ENCODE measurements at places on chromosomes 13 and 19.

DNA sequence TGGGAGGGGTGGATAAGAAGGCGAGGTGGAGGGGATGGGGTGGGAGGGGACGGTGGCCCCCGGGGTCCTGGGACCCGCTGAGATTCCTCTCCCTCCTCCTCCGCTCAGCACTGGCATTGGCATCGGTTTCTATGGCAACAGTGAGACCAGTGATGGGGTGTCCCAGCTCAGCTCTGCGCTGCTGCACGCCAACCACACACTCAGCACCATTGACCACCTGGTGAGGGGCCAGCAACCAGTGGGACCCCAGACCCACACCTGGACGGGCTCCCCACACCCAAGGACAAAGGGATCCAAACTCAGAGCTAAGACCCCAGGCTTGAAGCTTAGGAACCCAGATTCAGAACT is 5.9 kb downstream of the TTYH1 start:
- no peak overlapping the region for H3K4me3 ChIP-seq
- peaks cover 12% of the 10 kb centered on the region for H3K27me3 ChIP-seq
- no peaks in the 10 kb centered on the region for H3K36me3 ChIP-seq
- DNase-seq, result no peak
- H3K27ac ChIP-seq, result no peak overlapping the region

GRCh38 chr13:112876305-112877000 is 92.6 kb upstream of the MCF2L start:
- H3K4me1 ChIP-seq, result no peaks in the 10 kb centered on the region
- H3K4me3 ChIP-seq, result no peak overlapping the region
- no peak overlapping the region for H3K27ac ChIP-seq
- no peaks in the 10 kb centered on the region for H3K27me3 ChIP-seq

GRCh38 chr13:20582026-20582425 is 15.1 kb downstream of the IFT88 start:
- no peak overlapping the region for H3K4me3 ChIP-seq
- no peaks in the 10 kb centered on the region for H3K36me3 ChIP-seq
- no peak for DNase-seq
- no peak overlapping the region for H3K27ac ChIP-seq
- H3K27me3 ChIP-seq, result no peaks in the 10 kb centered on the region
- H3K4me1 ChIP-seq, result no peaks in the 10 kb centered on the region

GRCh38 chr19:2334986-2335846 is 6.7 kb downstream of the SPPL2B start:
- no peak overlapping the region for H3K4me3 ChIP-seq
- H3K27me3 ChIP-seq, result no peaks in the 10 kb centered on the region
- no peak overlapping the region for H3K27ac ChIP-seq
- no peak for DNase-seq

DNA sequence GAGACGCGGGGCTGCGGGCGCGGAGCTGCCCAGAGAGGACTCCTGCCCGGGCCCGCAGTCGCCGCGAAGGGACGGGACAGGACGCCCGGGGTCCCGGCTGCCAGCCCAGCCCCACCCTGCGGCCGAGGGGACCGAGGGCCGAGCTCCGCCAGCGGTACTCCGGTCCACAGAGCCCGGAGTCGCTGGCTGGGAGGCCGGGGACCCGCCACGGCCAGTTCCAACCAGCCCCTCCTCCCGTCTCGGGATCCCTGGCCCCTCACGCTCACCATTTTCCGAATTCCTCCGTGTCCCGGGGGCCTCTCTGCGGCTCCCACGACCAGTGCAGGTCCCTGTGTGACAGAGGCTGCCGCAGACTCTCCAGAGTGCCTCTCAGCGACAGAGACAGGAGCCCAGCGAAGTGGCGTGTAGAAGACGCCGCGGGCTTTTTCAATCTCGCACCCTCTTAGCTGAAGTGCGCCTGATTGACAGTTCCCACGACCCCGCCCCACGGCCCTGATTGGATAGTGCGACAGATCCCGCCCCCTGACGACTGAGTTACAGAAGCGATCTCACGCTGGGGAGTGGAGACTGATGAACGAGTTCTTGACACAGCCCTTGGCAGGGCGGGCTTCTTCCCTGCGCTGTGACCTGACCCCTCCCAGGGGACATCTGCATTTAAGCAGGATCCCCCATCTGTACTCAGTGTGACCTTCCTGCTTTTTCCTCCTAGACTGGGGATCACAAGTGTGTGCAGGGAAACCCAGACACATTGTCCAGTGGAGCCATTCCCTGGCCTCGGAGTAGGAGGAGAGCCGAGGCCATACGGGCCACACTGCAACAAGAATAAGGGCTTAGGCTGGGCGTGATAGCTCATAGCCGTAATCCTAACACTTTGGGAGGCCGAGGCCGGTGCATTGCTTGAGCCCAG is 44.0 kb downstream of the ZNF823 start:
- H3K27ac ChIP-seq, result peak overlapping the region; percentile 23
- peak; percentile 87 for DNase-seq
- no peaks in the 10 kb centered on the region for H3K4me1 ChIP-seq
- no peaks in the 10 kb centered on the region for H3K36me3 ChIP-seq

DNA sequence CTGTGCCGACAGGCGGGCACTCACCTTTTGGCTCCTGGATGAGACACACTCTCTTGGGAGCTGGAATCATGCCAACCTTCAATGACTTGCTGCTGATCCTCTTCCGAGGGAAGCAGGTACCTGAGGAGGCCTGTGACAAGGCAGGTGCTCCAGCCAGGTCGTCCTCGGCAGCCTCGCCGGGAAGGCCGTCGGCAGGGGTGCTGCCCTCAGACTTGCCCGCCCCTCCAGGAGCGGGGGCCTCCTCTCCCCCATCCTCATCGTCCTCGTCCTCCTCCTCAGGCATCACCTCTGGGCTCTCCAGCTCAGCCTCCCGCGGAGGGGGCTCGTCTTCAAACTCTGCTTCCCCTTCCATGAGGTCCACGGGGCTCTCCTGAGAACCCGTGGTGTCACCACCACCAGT is 29.2 kb downstream of the SUGP2 start:
- H3K27ac ChIP-seq, result no peak overlapping the region
- no peak overlapping the region for H3K4me3 ChIP-seq
- no peaks in the 10 kb centered on the region for H3K27me3 ChIP-seq
- peaks cover 3% of the 10 kb centered on the region for H3K4me1 ChIP-seq
- DNase-seq, result no peak

DNA sequence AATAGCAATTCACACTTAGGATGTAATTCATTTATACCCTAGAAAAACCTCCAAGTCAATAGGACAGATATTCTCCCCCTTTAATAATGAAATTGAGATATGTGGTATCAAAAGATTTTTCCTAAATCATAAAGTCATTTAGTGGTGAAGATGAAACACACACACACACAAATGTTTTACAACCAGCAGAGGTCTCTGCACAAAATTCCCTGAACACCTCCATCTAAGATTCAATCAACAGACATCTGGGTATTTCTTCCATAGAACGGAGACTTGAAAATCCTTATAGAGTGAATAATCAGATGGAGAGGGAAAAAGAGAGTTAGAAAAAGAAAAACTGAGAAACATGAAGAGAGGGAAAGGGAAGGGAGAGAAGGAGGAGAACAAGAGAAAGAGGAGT is 52.8 kb downstream of the MYCBP2 start:
- no peak overlapping the region for H3K27ac ChIP-seq
- H3K4me1 ChIP-seq, result no peaks in the 10 kb centered on the region
- DNase-seq, result no peak

GRCh38 chr19:31174948-31175347 is 174.3 kb downstream of the TSHZ3 start:
- no peaks in the 10 kb centered on the region for H3K36me3 ChIP-seq
- no peak overlapping the region for H3K27ac ChIP-seq
- no peaks in the 10 kb centered on the region for H3K4me1 ChIP-seq
- peaks cover 2% of the 10 kb centered on the region for H3K27me3 ChIP-seq
- no peak overlapping the region for H3K4me3 ChIP-seq

GRCh38 chr13:42970824-42971690 is 21.0 kb downstream of the EPSTI1 start:
- H3K27me3 ChIP-seq, result no peaks in the 10 kb centered on the region
- H3K27ac ChIP-seq, result no peak overlapping the region
- no peak overlapping the region for H3K4me3 ChIP-seq
- H3K36me3 ChIP-seq, result no peaks in the 10 kb centered on the region

DNA sequence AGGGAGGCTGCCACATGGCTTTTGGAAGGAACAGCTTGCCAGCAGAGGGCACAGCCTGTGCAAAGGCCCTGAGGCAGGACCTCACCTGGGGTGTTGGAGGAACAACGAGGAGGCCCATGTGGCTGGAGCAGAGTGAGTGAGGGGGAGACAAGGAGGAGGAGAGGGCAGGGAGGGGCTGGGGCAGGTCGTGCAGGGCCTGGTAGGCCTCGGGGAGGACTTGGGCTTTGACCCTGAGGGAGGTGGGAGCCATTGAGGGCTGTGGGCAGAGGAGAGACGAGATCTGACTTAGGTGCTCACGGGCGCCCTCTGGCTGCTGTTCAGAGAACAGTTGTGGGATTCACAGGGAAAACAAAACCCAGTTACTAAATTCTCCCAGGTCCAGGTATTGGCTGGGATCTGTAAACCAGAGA is 25.2 kb downstream of the ZNRF4 start:
- peaks cover 9% of the 10 kb centered on the region for H3K27me3 ChIP-seq
- no peak overlapping the region for H3K4me3 ChIP-seq
- H3K27ac ChIP-seq, result no peak overlapping the region
- no peaks in the 10 kb centered on the region for H3K36me3 ChIP-seq

DNA sequence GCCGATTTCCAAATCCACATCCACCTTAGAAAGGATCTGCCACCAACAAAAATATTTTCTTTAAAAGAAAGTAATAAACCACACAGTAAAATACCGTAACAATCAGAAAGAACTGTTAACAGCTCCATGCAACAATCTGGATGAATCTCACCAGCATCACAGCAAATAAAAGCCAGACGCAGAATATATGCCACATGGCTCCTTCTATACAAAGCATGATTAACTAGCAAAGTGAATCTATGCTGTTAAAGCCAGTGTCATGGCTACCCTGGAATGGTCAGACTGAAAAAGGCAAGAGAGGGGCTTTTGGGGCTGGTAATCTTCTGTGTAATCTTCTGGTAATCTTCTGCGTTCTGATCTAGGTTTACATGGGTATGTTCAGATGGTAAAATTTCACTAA is 81.3 kb downstream of the SACS start:
- no peaks in the 10 kb centered on the region for H3K27me3 ChIP-seq
- peaks cover 21% of the 10 kb centered on the region for H3K36me3 ChIP-seq
- no peak overlapping the region for H3K27ac ChIP-seq

GRCh38 chr13:30743319-30744055 is 8.1 kb downstream of the ALOX5AP start:
- H3K4me3 ChIP-seq, result no peak overlapping the region
- H3K27ac ChIP-seq, result peak overlapping the region; percentile 26
- peaks cover 4% of the 10 kb centered on the region for H3K27me3 ChIP-seq
- peak; percentile 100 for DNase-seq
- H3K4me1 ChIP-seq, result peaks cover 22% of the 10 kb centered on the region

GRCh38 chr13:59424661-59425060 is 739.1 kb downstream of the DIAPH3 start:
- H3K27me3 ChIP-seq, result no peaks in the 10 kb centered on the region
- no peak overlapping the region for H3K4me3 ChIP-seq
- peaks cover 8% of the 10 kb centered on the region for H3K4me1 ChIP-seq
- H3K36me3 ChIP-seq, result no peaks in the 10 kb centered on the region

DNA sequence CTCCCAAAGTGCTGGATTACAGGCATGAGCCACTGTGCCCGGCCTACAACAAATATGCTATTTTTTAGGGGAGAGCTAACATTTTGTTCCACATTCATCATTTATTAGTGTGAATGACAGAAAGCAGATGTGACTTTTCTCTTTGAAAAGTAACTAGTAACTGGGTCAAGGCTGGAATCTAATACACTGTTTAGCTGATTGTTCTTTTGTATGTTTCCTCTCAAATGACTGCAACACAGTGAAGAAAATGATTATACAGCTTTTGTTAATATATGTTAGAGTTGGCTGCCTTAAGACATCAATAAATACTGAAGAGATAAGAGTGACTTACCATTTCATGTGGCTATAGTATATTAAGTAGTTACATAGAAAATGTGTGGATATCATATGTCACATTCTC is 27.0 kb downstream of the MTRF1 start:
- H3K27me3 ChIP-seq, result no peaks in the 10 kb centered on the region
- H3K36me3 ChIP-seq, result no peaks in the 10 kb centered on the region
- H3K27ac ChIP-seq, result no peak overlapping the region

GRCh38 chr19:45160870-45161737 is at the start of gene NKPD1:
Gene NKPD1, minus strand, starts transcription at chr19:45160982. Its CDS starts 832 bp downstream, at chr19:45160150.
- H3K4me1 ChIP-seq, result no peaks in the 10 kb centered on the region
- DNase-seq, result no peak
- H3K27ac ChIP-seq, result no peak within 1 kb of the TSS

DNA sequence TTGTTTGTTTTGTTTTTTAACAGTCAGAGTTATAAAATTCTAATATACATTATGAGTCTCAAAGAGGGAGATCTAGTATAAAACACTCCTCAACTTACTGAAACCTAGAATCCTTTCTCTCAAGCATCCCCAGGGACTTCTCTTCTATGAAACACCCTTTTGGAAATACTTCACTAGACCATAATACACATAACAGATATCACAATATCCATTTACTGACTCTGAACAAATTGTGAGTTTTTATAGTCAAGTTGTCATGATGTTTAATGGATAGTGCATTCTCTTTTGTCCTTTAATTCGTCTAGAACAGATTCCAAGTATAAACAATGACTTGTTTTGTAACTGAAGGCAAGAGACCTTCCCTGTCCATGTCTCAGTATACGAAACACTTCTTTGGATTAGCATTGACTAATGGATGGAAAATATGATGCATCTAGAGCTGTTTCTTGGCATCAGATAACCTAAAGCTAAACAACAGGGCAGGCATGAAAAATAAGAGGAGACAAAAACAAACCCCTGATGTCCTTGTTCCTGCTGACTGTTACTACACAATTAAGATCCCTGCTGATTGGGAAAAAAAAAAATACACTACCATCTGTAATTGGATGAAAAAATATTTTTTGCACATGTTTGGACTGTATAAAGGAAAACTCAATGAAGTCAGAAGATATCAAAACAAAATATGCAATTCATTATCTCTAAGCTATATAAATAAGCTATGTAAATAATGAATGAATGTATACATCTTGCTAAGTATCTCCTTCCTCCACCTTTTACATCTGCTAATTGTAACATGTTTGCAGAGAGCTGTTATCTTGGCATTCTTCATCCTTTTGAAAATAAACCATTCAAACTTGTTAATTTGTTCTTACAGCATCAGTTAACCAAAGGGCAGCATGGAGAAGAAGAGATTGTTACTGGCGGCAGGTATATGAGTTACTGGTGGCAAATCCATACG is 214.2 kb downstream of the LACC1 start:
- H3K27ac ChIP-seq, result no peak overlapping the region
- H3K4me1 ChIP-seq, result no peaks in the 10 kb centered on the region
- DNase-seq, result peak; percentile 8
- H3K27me3 ChIP-seq, result peaks cover 2% of the 10 kb centered on the region

DNA sequence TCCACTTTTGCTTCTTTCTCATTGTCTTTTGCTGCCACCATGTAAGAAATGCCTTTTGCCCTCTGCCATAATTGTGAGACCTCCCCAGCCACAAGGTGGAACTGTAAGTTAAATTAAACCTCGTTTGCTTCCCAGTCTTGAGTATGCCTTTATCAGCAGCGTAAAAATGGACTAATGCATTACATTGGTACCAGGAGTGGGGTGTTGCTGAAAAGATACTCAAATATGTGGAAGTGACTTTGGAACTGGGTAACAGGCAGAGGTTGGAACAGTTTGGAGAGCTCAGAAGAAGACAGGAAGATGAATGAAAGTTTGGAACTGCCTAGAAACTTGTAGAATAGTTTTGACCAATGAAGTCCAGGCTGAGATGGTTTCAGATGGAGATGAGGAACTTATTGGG is 115.2 kb downstream of the B3GLCT start:
- H3K36me3 ChIP-seq, result no peaks in the 10 kb centered on the region
- H3K27ac ChIP-seq, result no peak overlapping the region
- no peak overlapping the region for H3K4me3 ChIP-seq
- H3K27me3 ChIP-seq, result no peaks in the 10 kb centered on the region
- DNase-seq, result no peak

- H3K4me1 ChIP-seq, result no peaks in the 10 kb centered on the region
- no peak overlapping the region for H3K4me3 ChIP-seq
- no peak for DNase-seq
- H3K27ac ChIP-seq, result no peak overlapping the region
- H3K27me3 ChIP-seq, result no peaks in the 10 kb centered on the region
- H3K36me3 ChIP-seq, result peaks cover 18% of the 10 kb centered on the region
Measured at GRCh38 chr19:5586300-5587070, 18.7 kb upstream of the TINCR start.
